ENCODE measurements at places on chromosomes 4 and X.
A peak's percentile ranks its signal among the peaks of the same experiment; 100 is the strongest.

DNA sequence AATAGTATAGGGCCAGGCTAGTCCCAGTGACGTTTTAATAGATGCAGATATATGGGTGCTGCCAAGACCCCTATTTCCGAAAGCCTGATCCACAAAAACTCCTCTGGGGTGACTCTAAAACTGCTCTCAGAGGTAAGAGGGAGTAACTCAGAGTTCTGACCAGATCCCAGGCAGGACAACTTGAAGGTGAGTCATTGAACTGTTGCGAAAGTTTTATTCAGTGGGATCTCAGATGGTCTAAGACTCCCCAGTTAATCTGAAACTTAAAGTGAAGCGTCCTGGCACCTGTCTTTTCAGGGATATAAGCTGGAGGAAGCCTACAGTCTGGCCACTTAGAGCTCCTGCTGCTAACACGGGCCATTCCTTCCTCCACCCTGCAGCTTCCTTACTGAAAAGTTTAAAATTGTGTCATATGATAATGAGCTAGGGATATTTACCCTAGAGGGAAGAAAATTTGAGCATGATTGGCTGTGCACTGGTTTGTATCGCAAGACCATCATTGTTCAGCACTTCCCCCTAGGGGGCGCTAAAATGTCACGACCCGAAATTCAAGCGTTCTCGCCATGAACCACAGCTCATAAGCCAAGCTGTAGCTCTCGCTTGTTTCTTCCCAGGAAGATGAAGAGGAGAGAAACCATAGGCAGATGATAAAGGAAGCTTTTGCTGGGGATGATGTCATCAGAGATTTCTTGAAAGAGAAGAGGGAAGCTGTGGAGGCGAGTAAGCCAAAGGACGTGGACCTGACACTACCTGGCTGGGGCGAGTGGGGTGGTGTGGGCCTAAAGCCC, 19.5 kb downstream of the UTP14A start:
- peak; percentile 56 for DNase-seq

DNA sequence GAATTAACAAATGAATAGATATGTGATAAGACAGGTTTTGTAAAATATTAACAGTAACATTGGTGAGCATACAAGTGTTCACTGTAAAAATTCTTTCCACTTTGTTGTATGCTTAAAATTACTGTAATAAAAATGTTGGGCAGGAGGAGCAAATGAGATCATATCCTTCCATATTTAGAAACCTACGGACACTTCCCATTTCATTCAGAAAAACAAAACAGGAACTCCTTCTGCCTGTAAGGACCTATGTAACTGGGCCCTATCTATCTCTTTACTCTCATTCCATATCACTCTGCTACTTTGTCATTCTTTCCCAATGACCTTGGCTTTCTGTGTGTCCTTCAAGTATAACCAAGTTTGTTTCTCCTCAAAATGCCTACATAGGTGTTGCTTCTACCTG, 53.7 kb upstream of the SLC39A8 start:
- DNase-seq: no peak

GRCh38 chr4:25358515-25359275, 18.4 kb upstream of the ANAPC4 start:
- no peak for DNase-seq

DNA sequence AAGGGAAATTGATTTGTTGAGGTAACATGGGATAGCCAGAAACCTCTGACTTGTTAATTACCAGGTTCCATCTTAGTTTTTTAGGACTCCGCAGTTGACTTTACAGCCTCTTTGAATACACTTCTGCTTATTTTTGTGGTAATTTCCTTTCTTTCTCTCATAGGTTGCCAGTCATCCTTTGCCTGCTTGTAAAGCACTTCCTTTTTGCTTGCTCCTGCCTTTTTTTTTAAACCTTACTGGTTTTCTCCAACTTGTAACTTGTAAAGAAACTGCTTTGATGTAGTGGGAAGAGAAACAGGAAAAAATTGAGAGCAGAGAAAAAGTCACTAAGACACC, 2.6 kb downstream of the PGK1 start:
- DNase-seq: no peak
